ENCODE measurements at places on chromosomes 2 and 18.

DNA sequence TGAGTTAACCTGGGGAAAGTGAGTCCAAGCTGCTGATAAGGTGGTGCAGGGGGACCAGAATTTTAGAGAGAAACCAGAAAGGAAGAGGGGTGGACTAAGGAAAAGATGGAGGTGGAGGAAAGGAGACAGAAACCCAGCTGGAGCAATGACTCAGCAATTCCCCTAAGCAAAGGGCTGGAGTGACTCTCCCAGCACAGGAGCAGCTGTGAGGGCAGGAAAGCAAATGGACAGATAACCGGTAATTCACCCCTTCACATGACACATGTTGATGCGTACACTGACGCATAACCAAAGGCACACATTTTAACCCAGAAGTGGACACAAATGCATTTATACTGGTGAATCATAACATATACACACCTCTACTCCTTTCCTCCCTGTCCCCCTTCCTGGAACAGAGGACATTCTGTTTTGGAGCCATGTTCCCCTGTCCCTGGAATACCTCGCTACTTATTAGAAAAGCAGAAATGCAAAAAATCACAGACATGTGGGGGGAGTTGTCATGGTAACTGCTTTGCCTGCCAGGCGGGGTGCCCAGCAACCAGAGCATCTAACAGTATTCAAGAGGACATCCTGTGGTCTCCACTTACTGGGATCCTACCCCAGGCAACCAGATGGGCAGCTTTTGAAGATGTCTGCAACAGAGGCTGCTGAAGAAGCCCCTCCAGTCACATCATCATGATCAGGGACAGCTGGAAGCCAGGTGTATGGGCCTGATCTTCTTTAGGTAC is 4.7 kb downstream of the CDK5R2 start:
- no peak for DNase-seq

DNA sequence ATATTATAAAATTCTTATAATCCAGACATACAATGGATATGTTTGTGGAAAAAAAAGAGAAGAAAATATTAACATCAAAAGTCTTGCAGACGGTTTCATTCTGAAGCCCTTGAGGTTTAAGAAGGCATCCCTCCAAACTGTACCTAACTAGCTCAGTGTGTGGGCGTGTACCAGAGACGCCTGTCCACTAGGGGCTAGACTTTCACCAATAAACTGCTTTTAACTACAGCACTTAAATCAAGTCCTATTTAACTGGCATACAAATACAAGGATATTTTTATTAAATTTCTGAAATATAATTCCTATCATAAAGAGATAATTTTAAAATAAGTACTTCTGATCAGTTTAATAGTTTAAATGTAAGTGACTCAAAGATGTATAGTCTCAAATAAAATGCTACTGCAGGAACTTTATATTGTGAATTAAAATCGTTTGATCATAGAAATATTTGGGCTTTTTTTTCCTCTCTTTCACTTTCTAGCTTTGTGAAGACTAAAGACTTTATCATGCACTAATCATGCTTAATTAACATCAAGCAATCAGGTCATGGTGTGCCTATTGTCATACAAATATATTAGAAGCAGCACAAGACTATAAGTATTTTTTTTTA is 437.7 kb downstream of the SATB2 start:
- DNase-seq = no peak

DNA sequence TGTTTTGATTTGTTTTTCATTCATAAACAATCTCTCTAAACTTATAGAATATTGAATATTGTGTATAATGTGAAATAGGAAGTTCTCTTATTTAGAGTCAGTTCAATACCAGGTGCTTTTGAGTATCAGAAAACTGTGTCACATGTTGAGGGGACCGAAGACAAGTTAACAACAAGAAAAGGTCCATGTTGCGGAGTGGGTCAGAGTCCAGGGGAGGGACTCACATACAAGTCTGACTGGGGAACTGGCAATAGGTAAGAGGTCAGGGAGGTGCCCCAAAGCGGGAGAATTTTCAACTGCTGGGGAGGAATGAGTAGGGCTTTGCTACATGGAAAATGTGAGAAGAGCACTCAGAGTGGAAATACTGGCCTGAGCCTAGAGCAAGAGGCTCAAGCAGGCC is 19.8 kb upstream of the BCL11A start:
- no peak for DNase-seq

- DNase-seq = no peak
These were observed 375.2 kb downstream of the TRIB2 start for GRCh38 chr2:13091861-13092378.

- no peak for DNase-seq
These were observed 36.2 kb downstream of the ANKRD44 start for GRCh38 chr2:197274349-197274748.

- DNase-seq = no peak
These were observed at the start of gene GAD1 for GRCh38 chr2:170816504-170817092. TSS of gene GAD1 (plus strand) at chr2:170816887. CDS start at chr2:170818592, 1,705 bp downstream.

DNA sequence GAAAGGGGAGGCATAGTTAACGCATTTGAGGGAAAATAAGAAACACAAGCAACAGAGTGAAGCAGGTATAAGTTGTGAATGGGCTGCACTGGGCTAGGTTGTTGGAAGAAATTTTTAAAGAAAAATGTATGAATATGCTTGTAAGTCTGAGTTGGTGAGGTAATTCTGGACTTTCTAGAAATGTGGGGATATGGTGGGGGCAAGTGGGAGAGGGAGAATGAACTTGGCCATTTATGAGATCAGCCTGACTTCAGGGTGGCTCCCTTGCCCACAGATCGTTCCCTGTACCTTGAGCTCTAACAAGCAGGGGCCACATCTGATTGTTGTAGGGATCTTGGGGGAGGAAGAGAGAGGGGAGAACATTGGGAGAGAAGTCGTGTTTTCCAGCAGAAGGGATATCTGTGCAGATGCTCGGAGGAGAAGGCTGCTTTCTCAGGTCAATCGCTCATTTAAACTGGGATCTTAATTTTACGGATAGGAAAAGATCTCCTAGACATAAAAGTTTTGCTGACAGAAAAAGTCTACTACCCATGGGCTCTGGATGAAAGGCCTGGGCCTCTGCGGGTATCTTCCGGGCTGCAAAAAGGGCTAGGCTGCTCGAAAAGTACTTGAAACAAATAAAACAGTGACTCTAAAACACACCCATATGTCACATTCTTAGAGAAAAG is 42.5 kb upstream of the FZD5 start:
- no peak for DNase-seq

DNA sequence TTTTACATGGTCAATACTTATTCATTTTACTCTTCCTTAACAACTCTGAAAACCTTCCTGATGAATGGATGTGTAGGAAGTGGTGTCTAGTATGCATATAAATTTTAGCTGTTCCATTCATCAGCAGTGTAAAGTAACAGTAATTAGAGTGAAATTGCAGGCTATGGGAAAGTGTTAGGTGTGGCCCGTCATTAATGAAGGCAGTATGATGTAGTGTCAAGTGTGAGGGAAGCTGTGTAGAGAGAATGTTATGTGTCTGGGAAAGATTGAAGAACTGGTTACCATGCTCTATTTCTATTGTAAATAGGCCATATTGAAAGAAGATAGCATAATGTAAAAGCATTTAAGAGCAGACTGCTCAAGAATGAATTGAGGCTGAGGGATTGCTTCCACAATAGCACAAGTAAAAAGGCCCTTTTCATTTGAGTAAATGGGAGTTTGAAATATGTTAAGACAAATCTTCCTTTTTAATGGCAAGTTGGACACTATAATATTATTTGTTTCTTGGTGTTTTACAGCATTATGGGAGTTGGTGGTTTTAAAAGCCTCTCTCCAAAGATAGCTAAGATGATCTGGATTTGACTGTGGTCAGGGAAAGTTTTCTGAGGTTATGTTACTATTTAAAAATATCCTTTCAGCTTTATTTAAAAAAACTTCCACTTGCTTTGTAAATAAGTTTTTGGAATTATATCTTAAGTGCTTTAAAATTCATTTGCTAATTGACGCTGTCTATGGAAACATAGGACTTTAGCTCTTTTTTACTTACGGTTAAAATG is 401.0 kb upstream of the ZEB2 start:
- no peak for DNase-seq

DNA sequence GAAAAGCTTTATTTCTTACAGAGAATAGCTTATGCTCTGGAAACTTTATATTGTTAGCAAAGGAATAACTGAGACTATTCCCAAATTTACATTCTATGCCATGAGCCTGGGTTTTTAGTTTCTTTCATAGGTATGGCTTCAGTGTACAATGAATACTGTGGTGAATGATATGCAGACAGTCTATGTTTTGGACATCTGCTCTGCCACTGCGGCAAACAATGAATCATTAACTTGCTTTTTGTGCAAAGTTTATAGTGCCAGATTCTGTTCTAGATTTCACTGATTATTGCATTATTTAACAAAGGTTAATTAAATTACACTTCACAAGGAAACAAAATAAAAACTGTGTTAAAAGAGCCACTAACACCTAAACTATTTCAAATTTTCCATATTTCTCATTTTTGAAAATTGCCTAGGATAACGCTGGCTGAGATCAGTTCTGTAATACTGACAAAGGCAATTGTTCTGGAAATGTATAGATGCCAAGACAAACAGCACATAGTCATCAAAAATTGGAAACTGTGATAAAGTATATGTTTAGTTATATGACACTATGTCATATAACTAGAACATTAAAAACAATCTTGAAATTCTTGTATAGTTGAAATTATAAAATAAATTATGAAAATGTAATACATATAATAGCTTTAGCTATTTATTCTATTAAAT is 74.7 kb downstream of the ITSN2 start:
- no peak for DNase-seq

DNA sequence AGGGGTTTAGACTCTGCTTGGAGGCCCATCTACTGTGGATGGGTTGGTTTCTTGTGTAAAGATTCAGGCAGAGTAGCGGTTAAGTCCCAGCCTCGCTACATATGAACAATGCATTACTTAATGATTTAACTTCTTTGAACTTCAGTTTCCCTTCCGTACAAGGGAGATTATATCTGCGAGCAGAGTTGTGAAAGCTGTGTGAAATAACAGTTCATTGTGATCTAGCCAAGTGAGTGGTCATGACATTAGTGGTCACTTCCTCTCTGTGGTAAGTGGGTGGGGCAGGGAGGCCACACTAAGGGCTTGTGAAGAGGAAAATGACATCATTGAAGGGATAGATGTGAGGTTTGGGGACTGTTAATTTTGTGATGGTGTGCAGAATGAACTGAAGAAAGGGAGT is 14.1 kb upstream of the MEX3C start:
- DNase-seq = no peak

DNA sequence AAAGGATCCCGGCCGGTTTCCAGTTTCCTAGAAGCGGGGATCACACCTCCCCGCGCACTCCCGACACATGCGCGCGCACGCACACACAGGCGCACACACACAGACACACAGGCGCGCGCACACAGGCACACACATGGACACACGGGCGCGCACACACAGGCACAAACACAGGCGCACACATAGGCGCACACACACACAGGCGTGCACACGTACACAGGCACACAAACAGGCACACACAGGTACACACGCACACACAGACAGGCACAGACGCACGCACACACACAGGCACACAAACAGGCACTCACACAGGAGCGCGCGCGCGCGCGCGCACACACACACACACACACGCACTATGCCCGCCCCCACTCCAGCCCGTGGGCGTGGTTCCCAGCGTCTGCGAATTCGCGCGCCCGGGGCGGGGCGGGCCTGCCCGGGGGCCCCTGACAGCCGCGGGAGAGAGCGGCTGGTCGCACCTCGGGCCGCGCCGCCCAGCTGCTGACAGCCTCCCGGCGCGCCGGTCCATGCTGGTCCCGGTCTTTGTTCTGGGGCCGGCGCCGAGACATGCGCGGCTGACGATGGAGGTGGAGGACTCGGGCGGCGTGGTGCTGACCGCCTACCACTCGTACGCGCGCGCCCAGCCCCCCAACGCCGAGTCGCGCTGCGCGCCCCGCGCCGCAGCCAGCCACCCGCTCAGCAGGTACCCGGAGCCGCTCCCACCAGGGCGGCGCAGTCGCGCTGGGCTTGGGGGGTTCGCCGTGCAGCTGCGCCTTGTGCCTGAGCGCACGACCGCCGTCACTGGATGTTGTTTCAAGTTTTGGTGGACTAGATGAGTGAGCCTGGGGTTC is at the start of gene ARHGAP28:
ARHGAP28 (plus strand) TSS at position 470 of the 845 bp plus-strand sequence; CDS start at position 576, 106 bp downstream.
- DNase-seq = peak; percentile 88

GRCh38 chr2:173279527-173279868 is 75.2 kb upstream of the CDCA7 start:
- DNase-seq = no peak

- no peak for DNase-seq
These were observed 25.1 kb downstream of the ADRA2B start for GRCh38 chr2:96091141-96091710.

DNA sequence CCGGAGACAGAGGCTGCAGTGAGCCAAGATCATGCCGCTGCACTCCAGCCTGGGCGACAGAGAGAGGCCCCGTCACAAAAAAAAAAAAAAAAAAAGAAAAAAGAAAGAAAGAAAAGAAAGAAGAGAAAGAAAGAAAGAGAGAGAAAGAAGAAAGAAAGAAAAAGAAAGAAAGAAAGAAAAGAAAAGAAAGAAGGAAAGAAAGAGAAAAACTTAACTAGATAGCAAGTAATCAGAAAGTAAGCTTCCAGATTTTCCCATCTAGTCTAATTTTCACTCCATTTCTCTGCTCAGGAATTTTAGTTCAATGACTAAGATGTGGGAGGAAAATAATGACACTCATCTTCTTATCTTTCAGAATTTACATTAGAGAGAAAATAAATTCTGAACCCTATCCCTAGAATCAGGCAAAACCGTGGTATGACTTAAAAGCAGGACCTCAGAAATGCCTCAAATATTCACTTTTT is 2.4 kb downstream of the GFPT1 start:
- DNase-seq = no peak

- DNase-seq = no peak
These were observed 63.3 kb downstream of the RPIA start for GRCh38 chr2:88754585-88755320.

DNA sequence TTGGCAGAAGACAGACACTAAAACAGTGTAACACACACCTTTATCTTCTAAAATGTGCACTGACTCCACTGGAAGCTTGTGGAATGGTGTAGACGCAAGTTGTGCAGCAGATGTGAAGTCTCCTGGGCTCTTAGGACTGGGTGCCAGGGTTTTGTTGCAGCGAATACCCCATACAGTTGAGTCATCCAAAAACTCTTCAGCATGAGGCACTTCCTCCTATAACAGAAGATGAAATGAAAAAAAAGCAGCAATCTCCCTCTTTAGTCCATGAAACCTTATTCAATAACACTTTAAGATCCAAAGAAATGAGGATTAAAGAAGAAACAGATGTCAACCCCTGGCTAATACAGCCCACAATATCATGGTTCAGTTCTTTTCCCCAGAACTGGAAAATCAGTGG is 22.2 kb downstream of the BUB1 start:
- no peak for DNase-seq
